ENCODE measurements at places on chromosomes 2 and 18.

- DNase-seq = no peak
These were observed 30.9 kb downstream of the METTL21A start for GRCh38 chr2:207594264-207594663.

- no peak for DNase-seq
These were observed 218.0 kb upstream of the CRIM1 start for GRCh38 chr2:36137612-36138011.

GRCh38 chr18:49778826-49779465 lies 34.4 kb downstream of the ACAA2 start:
- no peak for DNase-seq

- no peak for DNase-seq
These were observed 217.1 kb downstream of the PTPRM start for GRCh38 chr18:7784171-7784570.

GRCh38 chr2:195498176-195498575 lies 158.8 kb upstream of the SLC39A10 start:
- no peak for DNase-seq

DNA sequence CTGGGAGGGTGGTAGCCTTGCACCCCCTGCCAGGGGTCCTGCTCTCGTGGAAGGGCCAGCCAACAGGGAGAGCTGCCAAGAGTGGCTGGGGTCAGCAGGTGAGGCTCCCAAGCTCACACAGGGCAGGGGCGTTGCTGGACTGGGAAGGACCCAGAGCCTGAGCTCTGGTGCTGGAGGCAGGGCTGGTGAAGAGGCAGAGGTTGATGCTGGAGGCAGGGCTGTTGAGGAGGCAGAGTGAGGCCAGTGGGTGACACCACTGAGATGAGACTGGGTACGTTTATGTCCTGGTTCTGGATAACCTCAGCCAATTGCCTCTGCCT lies 7.0 kb downstream of the ADRA2B start:
- DNase-seq = no peak

- no peak for DNase-seq
These were observed 344.5 kb upstream of the ID2 start for GRCh38 chr2:8337321-8337720.

DNA sequence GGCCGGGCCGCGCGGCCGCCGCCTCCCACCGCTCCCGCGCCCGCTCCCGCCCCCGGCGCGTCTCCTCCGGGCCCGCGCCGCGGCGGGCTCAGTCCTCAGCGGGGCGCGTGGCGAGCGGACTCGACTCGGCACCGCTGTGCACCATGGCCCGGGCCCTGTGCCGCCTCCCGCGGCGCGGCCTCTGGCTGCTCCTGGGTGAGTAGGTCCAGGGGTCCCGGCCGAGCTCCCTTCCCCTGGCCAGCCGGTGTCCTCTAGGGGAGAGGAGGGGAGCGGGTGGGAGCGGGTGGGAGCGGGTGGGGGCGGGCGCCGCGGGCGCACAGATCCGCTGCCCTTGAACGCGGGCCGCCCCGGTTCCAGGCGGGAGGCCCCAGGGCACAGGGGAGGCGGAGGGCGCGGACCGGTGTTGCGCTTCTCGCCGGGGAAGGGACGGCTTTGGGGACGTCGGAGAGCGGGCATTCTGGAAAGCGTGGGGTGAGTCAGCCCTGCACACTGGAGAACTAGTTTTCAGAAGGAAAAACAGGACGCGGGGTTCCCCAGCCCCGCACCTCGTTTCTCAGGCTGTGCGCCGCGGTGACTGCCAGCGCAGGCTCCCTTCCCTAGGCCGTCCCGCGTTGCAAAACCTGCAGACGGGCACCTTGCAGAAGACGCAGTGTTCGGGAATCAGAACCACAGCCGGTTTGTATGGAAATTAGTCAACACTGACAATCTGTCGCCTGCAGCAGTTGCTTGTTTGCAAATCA lies at the start of gene RAMP1:
RAMP1 (plus strand) TSS at position 91 of the 740 bp plus-strand sequence; CDS start at position 144, 53 bp downstream.
- no peak for DNase-seq

- no peak for DNase-seq
These were observed 116.4 kb downstream of the GBX2 start for GRCh38 chr2:236051806-236052205.

DNA sequence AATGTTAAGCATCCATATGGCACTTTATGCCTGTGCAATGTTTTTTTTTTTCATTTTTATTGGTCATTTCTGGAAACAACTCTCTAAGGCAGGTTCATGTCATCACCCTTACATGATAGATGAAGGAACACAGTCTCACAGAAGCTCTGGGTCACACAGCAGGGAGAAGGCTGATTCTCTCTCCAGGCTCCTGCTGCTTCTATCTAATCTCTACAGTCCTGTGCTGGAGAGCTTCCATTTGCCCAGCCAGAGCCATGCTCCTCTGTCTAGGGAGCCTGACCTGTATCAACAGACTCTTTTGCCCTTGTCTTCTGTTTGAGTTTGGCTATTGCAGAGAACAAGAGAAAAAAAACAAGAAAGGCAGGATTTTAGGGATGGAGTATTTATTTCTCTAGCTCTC lies 584.8 kb downstream of the MBD2 start:
- DNase-seq = no peak

- no peak for DNase-seq
These were observed 4.7 kb upstream of the PSD4 start for GRCh38 chr2:113169002-113169530.

GRCh38 chr2:65731476-65731875 lies 299.1 kb upstream of the SPRED2 start:
- DNase-seq = no peak

DNA sequence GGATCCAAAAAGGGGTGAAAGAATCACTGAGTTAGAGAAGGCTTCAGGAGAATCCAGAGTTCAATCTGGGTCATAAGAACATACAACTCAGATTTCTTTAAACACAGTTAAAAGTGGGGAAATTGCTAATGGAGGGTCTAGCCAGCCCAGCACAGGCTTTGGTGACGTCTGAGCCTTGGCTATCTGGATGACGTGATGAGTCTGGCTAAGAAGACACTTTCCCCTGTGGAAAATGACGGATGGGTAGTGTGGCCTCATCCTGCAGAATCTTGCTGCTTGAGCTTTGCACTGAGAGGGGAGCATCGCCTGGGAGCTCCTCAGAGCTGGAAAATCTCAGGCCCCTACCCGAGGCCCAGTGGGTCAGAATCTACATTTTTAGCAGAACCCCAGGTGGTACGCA lies 19.2 kb downstream of the EDAR start:
- DNase-seq = no peak

DNA sequence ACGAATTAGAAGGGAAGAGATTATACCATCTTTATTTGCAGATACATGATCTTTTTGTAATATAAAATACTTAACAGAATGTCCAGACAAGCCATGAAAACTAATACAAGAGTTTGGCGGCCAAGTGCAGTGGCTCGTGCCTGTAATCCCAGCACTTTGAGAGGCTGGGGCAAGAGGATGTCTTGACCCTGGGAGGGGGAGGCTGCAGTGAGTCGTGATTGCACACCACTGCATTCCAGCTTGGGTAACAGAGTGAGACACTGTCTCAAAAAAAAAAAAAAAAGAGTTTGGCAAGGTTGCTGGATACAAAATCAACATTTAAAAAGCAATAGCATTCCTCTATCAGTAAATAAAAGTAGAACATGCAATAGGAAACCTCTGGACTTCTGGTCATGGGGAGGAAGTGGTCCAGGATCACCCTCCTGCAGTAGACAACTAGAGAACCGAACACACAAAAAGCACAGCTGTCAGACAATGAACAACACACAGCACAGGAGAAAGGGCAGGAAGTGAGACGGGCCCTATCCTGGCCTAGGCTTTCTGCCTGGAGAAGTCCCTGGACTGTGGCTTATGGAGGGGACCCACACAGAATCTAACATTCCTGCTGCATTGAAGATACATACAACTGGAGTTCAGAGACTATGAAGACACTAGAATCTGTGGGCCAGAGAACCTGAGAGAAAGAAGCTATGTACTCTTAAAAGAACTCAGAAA lies 118.9 kb upstream of the ARL4C start:
- DNase-seq = no peak

GRCh38 chr18:46859855-46860254 lies 57.5 kb downstream of the PIAS2 start:
- DNase-seq = no peak

- DNase-seq = no peak
These were observed 217.1 kb upstream of the EPAS1 start for GRCh38 chr2:46079985-46080560.

GRCh38 chr18:37608876-37609275 lies 43.3 kb upstream of the CELF4 start:
- DNase-seq = no peak

DNA sequence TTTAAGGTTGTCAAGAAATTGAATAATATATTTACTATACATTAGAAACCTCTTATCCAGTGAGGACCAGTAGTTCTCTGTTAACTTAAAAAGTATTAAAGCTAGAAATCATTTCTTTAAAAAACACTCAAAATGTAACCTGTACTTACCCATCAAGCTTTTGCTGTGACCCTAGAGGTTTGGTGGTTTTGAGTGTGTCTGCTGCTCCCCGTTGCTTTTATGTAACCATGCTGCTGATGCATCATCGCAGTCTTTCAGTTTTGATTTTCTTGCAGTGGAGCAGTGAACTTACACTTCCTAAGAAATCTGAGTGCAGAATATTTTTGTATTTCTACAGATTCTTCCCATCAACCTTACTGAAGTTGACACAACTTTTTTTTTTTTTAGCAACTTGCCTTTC lies 34.2 kb downstream of the MRPS9 start:
- DNase-seq = no peak

- no peak for DNase-seq
These were observed 71.7 kb upstream of the SERPINE2 start for GRCh38 chr2:224110811-224111210.

GRCh38 chr2:75666911-75667310 lies 20.3 kb downstream of the MRPL19 start:
- no peak for DNase-seq

- no peak for DNase-seq
These were observed 42.8 kb downstream of the LRRTM4 start for GRCh38 chr2:77479395-77479794.
